ENCODE measurements at places on chromosomes 7 and 10.

DNA sequence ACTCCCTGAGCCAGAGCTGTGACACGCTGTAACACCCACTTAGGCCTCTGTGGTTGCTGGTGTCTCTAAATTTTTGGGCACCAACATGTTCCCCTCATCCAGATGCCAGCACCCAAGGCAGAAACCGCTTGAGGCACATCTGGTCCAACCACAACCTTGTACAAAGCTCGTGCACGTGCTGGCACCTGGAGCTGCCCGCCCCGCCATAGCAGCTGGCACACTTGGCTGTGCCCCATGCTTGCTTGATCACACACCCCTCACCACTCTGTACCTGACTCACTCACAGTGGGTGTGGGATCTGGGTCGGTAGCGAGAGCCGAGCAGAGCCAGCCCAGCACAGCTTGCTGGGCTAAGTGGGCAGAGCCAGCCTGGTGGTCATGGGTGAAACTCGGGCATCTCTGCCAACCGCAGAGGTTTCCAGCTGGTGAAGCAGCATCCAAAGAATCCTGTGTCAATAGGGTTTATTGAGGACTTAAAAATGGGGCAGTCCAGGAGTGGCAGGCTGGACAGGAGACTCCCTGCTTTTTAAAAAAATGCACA is 1210.4 kb downstream of the TYW1 start:
- no peak for DNase-seq

- DNase-seq: no peak
Observed at GRCh38 chr10:35949811-35950211, 307.7 kb upstream of the FZD8 start.

DNA sequence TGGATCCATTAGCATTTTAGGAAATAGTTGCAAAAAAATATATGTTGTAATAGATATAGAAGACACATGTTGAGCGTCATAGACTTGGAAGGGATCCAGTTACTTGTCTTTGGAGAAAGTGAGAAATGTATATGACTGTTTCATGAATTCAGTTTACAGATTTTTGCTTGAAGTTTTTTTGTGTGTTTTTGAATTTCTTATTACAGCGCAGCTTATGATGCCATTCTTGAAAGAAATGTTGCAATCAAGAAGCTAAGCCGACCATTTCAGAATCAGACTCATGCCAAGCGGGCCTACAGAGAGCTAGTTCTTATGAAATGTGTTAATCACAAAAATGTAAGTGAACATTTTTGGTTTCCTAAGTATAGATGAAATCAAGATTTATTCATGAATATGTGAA is 98.2 kb downstream of the MAPK8 start:
- DNase-seq: no peak

DNA sequence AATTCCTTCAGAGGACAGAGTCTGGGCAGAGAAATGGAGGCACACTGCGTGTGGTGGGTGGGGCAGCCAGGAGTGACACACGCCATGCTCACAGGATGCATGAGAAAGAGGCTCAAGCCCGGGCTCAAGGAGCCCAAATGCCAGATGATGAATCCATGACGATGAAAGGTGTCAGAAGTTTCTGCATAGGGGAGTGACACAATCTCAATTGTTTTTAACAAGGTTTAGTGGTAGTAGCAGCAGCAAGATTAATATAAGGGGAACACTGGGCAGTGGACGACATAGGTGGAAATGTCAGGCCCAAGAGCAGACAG is 126.1 kb downstream of the TNS3 start:
- DNase-seq: no peak

DNA sequence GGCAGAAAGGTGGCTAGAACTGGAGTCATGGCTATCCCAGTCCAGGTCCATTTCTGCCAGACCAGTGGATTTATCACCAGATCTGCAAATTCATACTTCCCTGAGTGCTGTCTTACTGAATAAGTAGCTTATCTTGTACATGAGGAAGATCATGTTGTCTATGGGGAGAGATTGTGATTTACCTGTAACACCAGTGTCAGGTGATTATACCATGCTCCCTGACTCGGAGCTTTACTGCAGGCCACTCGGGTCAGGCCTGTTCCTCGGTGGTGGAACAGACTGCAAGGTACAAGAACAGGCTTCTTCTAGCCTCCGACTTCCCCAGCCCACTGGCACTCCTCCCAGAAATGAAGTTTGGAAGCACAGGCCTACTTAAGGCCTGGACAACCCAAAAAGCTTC is 42.6 kb upstream of the DLG5 start:
- DNase-seq: no peak

GRCh38 chr10:69863580-69863979 is 61.9 kb downstream of the COL13A1 start:
- no peak for DNase-seq

DNA sequence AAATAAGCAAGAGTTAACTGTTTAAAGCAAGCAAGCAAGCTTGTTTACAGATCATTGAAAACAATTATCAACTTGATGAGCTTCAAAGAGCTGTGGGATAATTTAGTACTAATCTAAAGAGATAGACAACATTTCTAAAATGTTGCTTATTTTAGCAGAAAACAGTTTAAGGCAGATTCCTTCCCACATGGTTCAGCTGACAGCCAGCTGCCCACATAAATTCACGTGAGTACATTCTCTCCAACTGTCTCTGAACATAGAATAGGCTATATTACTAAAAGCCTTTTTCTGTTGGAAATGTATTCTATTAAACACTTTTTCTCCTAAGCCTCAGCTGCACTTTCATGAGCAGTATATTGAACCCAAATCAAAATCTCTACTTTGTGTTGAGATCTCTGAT is 174.1 kb downstream of the LRRN3 start:
- DNase-seq: no peak

GRCh38 chr7:133931053-133931452 is 196.1 kb upstream of the LRGUK start:
- DNase-seq: no peak

- DNase-seq: no peak
Observed at GRCh38 chr7:152513861-152514770, 78.3 kb upstream of the KMT2C start.

DNA sequence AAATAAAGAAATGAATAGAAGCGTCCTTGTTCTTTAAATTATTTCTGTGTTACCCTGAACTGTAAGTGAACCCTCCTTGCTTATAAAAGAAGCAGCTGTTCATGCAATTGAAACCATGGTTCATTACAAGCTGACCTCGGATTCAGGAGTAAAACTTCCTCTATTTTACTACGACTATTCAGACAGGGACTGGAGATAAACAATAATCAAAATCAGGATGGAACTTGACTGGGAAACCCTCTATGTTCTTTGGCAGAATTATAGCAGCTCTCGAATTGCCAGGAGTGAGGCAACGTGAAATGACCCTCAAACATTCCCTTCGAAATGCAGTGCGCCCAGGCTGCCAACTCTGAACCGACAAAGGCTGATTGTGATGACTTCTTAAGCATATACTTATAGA is 172.1 kb downstream of the CYP26A1 start:
- DNase-seq: no peak

GRCh38 chr10:95906677-95907455 is 909 bp upstream of the CC2D2B start:
- no peak for DNase-seq

DNA sequence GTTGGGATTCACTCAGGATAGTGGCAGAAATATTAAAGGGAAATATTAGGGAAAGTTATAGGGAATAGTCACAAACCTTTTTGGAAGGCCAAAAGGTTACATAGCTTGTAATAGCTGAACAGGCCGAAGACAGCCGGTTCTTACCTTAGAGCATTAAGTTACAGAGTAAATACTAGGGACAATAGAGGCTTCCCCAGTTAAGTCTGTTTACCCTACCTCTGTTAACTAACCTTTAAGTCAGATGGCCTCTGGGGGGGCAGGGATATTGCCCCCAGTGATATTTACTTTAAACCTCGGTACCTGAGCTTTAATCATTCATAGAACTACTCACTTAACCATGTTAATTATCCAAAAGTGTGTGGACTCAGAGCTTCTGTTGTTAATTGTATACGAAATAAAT is 7.4 kb downstream of the POLR1F start:
- DNase-seq: no peak

- DNase-seq: no peak
Observed at GRCh38 chr10:71700731-71701368, 18.7 kb downstream of the C10orf105 start.

DNA sequence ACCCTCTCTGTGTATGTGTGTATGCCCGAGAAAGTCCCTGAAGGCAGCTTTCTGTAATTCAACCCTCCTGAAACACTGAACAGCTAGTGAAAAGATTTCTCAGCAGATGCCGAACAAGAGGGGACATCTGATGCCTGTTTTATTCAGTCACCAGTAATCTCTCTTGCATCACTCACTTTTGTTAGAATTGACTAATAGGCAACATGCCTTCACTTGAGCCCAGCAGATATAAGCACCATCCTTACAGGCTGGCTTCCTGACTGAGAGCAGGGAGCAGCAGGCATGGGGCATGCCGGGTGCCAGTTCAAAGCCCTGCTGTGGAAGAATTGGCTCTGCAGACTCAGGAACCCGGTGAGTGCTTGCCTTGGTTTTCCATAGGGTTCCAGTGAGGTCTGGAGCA is at the start of gene ABCA13:
ABCA13 (plus strand) TSS at position 257 of the 400 bp plus-strand sequence; CDS start at position 283, 26 bp downstream.
- DNase-seq: no peak

- no peak for DNase-seq
Observed at GRCh38 chr10:55019439-55019838, 218.4 kb upstream of the PCDH15 start.

DNA sequence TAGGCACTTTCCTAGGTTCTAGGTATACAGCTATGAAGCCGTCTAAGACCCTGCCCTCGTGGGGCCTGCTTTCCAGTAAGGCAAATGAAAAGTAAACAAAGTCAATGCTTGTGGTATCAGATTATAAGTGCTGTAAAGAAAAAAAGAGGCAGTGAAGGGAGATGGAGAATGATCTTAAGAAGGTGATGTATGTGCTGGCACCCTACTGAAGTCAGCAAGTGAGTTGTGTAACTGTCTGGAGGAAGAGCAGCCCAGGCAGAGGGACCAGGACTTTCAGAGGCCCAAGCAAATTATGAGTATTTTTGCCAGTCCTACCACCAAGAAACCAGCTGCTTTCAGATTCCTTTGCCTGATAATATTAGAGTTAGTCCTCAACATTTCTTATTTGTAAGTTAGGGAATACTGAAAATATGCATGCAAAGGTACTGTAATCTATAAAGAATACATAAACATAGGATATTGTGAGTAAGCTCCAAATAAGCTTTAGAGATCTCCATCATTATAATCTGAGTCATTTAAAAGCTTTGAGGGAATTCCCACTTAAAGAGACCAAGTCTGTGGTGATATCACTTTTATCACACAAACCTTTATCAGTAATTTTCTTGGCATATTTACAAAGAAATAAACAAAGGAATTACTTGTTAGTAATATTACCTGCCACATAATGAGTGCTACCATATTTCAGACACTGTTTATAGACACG is 329.2 kb upstream of the LRGUK start:
- DNase-seq: no peak

- DNase-seq: peak; percentile 37
Observed at GRCh38 chr7:128135515-128136214, 104.4 kb upstream of the LRRC4 start.

DNA sequence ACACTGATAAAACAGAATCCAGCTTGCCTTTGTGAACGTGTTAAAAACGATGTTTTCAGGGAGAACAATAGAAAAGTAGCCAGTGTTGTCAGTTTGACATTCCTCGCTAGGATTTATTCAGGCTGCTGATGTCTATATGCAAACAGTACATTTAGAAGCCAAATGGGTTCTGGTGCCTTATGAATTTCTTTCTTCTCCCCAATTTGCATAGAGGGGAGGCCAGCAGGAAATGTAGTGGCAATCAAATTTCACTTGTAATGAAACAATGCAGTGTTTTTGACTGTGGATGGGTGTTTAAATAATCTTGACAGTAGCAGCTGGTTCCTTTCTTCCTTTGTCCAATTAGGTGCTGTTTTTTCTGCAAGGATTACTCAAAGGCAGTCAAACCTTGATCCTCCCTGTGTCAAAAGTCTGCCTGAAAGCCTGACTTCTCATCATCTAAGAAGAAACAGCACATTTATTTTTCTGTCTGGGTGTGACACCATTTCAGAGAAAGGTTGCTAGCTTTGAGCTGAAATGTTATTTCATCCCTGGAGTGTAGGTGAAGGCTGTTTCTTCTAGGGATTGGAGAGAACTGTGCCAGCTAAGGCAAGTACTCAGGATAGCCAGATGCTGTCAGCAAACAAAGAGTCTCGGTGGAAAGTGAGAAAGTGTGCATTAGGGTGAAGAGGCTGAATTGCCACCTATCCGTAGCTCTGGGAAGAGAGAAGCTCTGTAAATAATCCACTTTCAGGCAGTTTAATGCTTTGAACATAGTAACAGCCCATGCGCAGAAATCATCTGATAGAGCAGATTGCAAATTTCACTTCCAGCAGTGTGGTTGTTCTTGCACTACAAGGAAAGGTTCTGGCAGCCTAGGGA is 36.6 kb upstream of the ZNRF2 start:
- DNase-seq: no peak

DNA sequence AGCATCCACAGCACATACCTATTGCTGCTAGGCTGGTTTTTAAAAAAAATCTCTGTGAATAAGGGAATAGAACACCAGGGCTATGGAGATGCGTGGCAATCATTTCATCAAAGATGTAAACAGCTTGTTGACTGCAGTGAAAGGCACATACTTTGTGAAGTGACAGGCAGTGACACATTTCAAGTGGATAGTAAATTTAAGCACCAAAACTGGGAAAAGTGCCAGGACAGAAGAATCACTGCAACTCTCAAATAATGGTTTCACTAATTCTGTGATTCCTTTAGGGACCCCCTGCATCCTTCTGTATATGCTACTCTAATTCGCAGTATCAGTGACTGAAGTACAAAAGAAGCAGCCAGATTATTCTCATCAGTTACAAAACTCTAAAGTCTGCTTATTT is 145.2 kb upstream of the KLF14 start:
- DNase-seq: no peak

DNA sequence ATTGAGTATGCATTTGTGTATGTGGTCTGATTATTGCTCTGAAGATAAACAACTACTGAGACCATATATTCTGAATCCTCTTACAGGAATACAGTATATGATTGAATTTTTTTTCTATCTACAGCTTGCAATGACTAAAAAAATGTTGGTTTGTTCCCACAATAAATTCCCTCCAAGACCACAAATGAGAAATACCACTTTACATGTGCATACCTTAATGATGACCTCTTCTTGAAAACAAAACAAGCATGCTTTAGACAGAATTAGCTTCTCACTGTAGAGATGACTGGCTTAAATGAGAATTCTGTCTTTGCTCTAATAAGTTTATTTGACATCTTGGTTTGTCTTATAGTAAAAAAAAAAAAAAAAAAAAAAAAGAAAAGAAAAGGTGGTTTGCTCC is 241.5 kb downstream of the PCDH15 start:
- no peak for DNase-seq

DNA sequence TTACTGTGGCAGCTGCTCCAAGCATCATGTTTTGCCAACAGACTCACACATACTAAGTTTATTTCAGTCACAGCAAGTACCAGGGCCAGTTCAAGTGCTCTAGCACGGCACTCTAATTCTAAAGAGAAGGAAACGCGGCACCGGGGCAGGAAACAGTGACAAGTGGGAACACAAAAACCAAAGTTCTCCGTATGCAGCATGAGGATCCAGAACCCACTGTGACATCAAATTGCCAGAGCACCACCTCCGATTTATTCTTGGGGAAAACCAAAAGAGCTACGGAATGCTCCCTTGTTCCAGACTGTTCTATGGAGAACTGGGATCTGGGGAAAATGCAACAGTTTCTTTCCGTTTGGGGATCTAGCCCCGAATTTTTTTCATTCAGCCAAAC is 448 bp upstream of the PTER start:
- DNase-seq: no peak
